ENCODE measurements at places on chromosomes 2 and 18.

GRCh38 chr2:128590309-128591021 lies 271.8 kb upstream of the HS6ST1 start:
- no peak for DNase-seq

GRCh38 chr18:68053290-68053689 lies 536.8 kb upstream of the DSEL start:
- no peak for DNase-seq

- DNase-seq: no peak
These were observed 36.4 kb downstream of the RAMP1 start for GRCh38 chr2:237895544-237896506.

- no peak for DNase-seq
These were observed 1642.5 kb upstream of the TMEFF2 start for GRCh38 chr2:193837111-193837738.

DNA sequence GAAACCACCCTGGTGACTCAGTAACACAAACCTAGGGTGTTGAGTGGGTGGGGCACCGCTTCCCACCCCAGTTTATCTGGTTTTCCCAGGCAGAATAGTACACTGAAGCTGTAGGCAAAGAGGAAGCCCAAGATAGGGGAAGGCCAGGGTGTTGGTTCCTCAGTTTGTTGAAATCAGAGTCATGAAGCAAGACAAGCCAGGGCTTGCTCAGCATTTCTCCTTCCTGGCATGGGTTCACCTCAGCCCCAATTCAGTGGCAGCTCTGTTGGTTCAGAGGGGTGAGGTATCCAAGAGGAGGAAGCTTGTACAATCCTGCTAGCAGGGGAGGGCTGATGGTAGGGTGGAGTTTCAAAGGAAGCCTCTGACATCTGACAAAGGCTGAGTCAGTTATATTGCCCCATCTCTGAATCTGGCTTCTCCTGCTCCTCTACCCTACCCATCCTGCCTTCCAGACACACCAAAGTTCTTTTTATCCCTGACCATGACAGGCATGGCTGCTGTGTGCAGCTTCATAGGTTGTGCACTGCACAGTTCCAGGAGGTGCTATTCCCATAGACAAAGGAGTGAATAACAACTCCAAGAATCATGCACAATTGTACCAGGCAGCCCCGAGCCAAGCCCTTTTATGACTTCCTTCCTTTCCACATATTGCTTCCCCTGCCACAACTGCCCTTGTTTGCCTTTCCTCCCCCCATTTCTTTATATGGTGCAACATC lies 24.9 kb upstream of the RAB10 start:
- DNase-seq: peak; percentile 37

GRCh38 chr18:10919851-10920250 lies 229.5 kb downstream of the PIEZO2 start:
- no peak for DNase-seq

DNA sequence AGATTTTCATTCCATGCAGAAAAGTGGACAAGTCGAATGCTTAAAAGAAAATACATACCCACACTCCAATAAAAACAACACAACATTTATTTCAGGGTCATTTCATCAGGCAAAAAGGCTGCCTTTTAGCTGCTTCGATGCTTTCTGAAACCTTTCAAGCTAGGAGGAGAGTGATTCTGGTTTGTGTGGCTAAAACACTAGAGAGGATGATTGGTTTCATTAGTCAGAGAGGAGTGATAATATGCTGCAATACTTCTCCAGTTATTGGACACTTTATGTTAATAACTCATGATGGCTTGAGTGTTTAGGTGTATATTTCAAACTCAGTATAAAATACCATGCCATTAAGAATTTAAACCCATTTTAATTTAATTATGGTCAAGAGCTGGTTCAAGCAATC lies 614.0 kb downstream of the SLC4A3 start:
- DNase-seq: no peak

DNA sequence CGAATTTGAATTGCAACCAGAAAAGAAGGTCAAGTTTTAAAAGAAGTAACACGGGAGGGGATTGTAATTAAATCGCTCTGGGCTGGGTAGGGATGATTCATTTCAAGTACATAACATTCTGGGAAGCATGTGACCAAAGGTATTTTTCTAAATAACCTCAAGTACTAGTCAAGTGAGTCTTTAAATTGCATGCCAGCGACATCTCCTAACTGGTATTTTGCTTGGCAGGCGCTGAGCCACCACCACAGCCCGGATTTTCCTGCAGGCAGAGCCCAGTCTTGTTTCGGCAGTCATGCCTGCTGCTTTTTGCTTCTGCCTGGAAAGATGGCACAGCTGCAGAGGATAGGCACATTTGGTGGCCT lies 33.7 kb upstream of the NPAS2 start:
- no peak for DNase-seq

- no peak for DNase-seq
These were observed 891.5 kb downstream of the SUCLG1 start for GRCh38 chr2:83567551-83567950.

GRCh38 chr2:10481666-10482157 lies 33.6 kb upstream of the ODC1 start:
- no peak for DNase-seq

- no peak for DNase-seq
These were observed 51.7 kb upstream of the ATP5MC3 start for GRCh38 chr2:175233135-175233719.

DNA sequence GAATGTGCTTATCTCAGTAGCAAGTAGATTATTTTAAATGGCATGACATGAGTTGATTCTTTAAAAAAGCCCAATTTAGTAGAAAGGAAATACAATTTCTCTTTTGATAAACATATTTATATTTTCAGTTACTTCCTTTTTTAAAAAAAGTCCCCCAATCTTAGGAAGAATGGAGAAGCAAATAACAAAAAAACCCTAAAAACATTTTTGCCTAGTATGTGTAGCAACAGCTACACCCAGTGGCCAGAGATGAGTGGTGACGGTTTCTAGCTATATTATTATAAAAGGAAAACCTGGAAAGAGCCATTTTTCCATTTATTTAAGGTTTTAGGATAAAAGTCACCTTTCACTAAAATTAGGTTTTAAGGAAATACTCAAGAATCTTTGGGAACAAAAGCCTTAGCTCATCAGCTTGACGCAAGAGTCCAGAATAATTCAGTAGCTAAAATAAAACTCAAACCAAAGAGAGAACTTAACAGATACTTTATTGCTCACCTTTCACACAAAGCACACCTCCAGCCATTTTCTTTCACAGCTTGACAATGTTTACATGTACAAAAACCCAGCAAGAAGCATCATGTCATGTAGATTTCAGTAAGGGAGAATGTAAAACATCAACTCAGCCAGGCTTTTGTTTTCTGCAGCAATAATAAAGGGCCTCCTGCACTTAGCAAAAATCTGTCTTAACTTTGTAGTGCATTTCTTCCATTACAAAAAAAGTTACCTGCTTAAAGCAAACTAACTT lies 15.7 kb downstream of the FAM98A start:
- DNase-seq: peak; percentile 53

DNA sequence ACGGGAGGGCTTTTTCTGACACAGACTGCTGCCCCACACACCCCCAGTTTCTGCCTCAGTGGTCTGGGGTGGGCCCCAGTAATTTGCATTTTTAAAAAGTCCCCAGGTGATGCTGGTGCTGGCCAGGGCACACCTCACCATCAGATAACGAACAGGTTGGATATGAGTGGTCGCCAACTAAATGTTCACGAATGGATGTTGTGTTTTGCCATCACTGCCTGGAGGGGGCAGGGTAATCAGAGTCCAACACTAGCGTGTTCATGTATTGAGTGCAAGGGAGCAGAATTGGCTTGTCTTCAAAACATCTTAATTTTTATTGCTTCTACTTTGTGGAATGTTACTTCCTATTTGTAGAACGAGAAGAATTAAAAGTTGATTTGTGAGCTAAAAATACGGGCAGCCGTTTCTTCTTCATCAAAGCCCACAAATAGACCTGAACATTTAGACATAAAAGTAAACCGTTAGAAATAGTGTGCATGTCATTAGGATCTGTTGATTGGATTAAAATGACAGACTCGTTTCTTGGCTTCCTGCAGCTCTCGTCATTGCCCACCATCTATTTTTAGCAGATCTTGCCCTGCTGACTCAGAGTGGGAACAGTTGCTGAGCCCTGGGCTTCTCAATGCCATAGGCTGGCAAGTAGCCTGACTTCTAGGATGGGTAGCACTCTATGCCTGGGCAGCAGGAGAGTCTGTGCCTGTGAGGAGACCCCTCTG lies 45.2 kb downstream of the NCK2 start:
- DNase-seq: peak; percentile 78

DNA sequence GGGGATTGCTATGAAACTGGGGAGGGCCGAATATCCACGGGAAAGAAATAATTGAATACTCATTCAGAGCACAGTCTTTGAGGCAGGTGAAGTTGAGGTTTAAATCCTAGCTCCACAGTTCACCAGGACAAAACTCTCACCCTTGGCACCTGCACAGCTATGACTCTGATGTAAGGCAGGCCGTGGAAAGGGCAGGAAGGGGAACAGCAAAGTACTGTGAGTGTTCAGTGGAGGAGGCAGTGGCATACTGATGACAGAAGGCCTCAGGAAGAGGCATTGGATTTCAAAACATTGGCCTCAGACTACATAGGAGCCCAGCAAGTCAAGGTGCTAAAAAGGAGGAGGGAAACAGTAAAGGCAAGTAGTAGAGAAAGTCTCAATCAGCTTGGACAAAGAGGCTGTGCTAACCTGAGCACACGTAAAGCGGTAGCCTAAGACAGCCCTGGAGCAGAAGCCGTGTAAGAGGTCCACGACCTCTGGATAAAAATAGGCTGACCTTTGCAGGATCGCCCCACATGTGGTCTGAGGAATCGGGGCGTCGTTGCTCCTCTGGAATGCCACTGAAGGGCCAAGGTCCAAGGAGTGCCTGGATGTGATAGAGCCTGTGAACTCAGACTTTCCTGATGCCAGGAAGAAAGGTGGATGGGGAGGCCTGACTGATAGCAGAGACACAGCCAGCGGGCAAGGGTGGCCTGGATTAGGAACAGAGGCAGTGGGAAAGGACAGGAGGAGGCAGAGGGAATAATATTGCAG lies 243.6 kb downstream of the PID1 start:
- DNase-seq: no peak

GRCh38 chr2:191927319-191927867 lies 80.5 kb upstream of the CAVIN2 start:
- DNase-seq: no peak

GRCh38 chr18:10669441-10670100 lies 143.7 kb downstream of the NAPG start:
- DNase-seq: no peak

DNA sequence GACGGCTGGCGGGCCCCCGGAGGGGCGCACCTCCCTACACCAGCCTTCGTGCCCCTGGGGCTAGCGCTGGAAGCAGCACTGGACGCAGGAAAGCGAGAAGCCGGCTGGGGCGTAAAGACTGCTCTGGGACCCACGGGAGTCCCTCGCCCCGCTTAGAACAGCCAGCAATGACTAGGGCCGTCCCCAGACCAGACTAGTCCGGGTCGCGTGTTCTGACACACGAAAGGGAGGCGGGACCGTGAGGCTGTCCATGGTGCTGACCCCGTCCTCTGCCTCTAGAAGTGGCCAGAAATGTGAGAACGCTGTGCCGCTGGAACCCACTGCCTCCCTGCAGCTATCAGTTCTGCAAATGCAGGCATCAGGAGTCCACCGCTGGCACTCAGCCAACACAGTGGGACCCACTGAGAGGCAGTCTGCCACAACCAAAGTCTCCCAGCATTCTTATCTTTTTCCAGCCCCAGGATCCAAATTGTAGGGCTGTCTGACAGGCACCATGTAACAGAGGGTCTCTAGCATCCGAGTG lies at the start of gene UCN:
TSS of gene UCN (minus strand) at position 87 of the 523 bp plus-strand sequence. CDS start 550 bp downstream, outside the sequence.
- DNase-seq: no peak

GRCh38 chr2:28129955-28130695 lies 239.6 kb downstream of the BABAM2 start:
- no peak for DNase-seq

DNA sequence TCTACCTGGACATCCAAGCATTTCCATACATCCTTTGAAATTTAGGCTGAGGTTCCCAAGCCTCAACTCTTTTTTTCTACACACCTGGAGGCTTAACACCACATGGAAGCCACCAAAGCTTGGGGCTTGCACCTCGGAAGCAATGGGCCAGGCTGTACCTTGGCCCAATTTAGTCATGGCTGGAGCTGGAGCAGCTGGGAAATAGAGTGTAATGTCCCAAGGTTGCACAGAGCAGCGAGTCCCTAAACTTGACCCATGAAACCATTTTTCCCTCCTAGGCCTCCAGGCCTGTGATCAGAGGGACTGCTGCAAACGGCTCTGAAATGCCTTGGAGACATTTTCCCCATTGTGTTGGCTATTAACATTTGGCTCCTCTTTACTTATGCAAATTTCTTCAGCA lies 1574.3 kb upstream of the ZEB2 start:
- no peak for DNase-seq

- DNase-seq: no peak
These were observed 121.6 kb downstream of the TXNL1 start for GRCh38 chr18:56516789-56517188.

Measured in CD4-positive, alpha-beta T cell treated with Interleukin-17A for 1 hour (primary cell).